Spleen (tissue), 13 donors: ENCODE measurements at places on chromosomes 16 and 17. TPM values are rescaled to one million over a fixed set of nuclear protein-coding genes. Genes with fewer than 3 reads are reported as not detected.

LCAT gene
- 28.5 TPM for total RNA-seq

- DNase-seq = no peak
Measured at GRCh38 chr17:43456661-43457361, 27.0 kb upstream of the DHX8 start.

DNA sequence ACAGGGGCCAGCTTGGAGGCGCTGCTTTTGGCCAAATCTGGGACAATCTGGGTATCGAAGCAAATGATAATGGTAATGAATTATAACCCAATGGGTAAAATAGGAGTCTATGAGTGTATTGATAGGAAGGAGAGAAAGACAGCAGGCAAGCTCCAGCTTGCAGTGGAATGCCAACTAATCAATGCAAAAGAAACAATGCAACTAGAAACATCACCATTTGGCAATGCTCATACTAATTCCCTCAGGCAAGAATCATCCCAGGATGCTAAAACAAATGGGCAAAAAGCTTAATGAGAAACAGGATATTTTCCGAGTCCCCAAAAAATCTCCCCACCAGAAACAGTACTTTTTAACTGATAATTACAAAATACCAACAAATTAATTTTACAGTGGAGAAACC, 64.7 kb downstream of the ADCY9 start:
- DNase-seq = no peak

- no peak for DNase-seq
Measured at GRCh38 chr16:75130150-75130771, 13.7 kb upstream of the LDHD start.

- no peak for DNase-seq
Measured at GRCh38 chr17:61160789-61161445, 238.7 kb upstream of the TBX2 start.

FN3K gene
- total RNA-seq = 8.1 TPM

GRCh38 chr17:33976831-33977230, 278.3 kb upstream of the CCL2 start:
- DNase-seq = no peak

- no peak for DNase-seq
Measured at GRCh38 chr17:82299452-82299851, 18.0 kb downstream of the CD7 start.

DNA sequence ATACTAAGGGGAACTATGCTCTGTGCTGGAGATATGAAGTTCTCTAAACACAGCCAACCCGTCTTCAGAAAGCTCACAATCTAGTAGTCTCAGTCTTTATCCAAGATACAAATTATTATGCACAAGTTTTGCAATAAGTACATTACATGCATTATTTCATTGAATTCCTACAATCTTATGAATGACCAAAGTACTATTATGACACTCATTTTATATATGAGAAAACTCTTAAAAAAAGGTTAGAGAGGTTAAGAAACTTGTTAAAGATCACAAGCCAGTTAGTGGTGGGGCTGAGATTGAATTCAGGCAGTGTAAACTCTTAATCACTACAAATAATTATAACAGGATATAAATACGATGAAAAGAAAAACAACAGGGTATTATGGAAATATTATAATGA, 4.7 kb upstream of the BRIP1 start:
- DNase-seq = no peak

- no peak for DNase-seq
Measured at GRCh38 chr17:48993951-48994350, 3.2 kb upstream of the IGF2BP1 start.

NPTX1 gene
- 7.3 TPM for total RNA-seq

SCNN1G gene
- total RNA-seq = not detected

DNA sequence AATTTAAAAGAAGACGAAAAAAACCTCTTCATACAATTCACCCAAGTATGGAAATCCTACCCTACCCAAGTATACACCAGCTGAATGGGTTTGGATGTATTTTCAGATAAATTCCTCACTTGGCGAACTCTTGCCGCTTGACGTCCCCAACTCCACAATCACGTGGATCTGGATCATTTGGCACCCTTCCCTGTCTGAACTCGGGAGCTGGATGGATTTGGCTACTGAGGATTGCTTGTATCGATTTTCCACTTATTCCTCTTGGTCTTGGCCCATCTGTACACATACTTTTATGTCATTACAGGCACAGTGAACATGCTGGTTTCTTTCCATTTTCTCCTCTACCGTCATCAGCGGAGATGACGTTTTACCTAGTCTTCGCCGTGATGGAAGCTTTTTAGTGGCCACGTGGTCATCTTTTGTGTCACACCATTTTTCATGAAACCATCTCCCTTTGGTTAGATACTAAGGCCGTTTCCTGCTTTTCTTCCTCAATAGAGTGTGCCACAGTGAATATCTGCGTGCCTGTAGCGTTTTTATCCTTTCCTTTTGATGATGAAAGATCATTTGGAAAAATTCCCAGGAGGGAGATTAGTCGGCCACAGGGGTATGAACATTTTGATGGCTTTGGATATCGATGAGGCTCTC, 47.1 kb downstream of the CMIP start:
- DNase-seq = no peak

- DNase-seq = no peak
Measured at GRCh38 chr16:24139282-24139681, 116.9 kb upstream of the CACNG3 start.

GRCh38 chr16:69773260-69773947, 11.3 kb downstream of the WWP2 start:
- DNase-seq = no peak

- DNase-seq = no peak
Measured at GRCh38 chr17:76565728-76566612, 19.7 kb downstream of the ST6GALNAC2 start.

DNA sequence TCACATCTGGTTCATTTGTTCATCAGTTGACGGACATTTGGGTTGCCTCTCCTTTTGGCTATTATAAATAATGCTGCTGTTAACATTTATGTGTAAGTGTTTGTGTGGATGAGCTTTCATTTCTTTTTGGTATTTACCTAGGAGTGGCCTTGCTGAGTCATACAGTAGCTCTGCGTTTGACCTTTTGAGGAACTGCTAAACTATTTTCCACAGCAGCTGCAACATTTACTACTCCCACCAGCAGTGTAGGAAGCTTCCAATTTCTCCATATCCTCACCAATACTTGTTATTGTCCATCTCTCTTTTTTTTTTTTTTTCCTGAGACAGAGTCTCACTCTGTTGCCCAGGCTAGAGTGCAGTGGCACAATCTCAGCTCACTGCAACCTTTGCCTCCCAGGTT, 20.7 kb upstream of the PLCG2 start:
- DNase-seq = no peak

- no peak for DNase-seq
Measured at GRCh38 chr17:58285422-58285810, 4.7 kb upstream of the MPO start.

WRAP53 gene
- total RNA-seq = 8.8 TPM

DNA sequence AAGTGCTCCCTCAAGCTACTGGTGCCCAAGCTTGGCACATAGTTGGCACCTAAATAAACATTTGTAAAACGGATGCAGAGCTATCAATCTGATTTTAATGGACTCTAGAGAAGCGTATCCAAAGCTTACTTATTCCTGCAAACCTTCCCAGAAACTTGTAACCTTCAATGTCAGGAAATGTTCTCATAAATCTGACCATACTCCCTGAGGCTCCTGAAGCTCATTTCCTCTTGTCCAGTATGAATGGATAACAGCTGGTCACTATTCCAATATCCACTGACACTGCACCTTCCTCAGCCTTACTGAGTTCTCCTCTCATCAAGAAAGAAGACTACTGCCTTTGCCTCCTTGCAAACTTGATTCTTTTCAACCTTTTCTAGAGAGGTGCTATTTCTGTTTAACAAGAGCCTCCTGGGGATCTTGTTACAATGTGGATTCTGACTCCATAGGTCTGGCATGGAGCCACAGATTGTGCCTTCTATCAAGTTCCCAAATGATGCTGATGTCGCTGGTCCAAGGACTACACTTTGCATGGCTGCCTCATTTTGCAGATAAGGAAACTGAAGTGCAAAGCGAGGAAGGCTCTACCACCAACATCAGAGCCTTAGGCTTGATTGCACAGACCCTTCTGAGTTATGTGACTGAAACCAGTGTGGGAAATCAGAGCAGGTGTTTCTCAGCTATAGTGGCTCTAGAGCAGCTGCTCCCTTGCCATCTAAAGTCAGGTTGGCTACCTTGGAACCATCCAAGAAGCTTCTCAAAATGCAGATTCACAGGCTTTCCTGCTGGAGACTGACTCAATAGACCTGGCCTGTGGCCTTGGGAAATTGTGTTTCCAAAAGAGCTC, 377.8 kb downstream of the SOX9 start:
- no peak for DNase-seq

GRCh38 chr17:60224064-60224463, 74.3 kb downstream of the CA4 start:
- no peak for DNase-seq

TK1 gene
- total RNA-seq = 18.7 TPM

DNA sequence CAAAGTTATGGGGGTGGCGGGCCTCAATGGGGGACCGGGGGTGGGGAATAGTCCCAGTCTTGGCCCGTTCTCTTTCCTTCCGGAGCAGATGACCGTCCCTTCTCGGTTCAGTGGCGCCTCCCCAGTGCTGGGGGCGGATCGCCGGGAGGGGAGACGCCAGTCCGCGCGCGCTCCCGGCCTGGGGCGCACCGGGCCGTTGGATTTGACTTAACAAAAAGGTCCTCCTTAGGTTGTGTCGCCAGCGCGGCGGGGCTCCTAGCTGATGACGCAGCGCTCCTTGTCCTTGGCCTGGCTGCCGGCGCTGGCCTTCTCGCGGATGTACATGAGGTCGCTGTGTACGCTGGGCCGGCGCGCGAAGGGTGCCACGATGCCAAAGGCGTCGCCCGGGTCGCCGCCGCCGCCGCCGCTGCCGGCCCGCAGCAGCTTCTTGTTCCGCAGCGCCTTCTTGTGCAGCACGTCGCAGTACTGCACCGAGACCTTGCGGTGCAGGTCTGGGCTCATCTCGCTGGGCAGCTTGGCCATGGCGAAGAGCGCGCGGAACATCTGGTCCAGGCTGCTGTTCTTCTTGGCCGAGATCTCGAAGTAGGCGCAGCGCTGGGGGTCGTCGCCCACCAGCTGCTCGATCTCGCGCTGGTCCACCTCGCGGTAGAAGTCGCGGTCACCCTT, 1.2 kb downstream of the RASD1 start:
- DNase-seq = peak; percentile 81

DNA sequence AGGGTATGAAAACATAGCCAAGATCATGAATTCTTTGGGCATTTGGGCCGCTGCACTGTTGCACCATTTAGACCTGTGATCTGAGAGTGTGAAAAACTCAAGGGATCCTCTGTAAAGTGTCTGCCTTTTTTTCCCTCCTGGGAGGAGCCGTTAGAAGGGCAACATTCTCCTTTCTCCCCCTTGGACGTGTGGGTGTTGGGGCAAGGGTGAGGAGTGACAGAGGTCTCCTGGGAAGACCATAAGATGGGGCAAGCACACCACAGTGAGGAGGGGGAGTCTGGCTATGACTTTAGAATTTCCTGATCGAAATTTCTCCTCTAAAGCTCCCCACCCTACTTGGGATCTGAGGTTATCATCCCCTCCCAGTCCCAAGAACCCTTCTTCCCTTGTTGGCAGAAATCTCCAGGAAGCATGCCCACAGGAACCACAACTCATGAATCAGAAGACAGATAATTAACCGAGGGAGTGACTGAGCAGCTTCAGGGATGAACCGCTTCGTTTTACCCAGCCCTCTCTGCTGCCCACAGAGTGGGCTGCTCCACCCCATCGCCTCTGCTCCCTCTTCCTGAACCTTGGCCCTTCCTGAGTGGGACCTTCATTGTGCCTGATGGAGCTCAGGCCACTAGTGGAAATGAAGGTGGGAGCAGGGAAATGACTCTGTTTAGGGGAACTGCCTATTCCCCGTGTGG, 4.2 kb downstream of the ITGB3 start:
- no peak for DNase-seq

DNA sequence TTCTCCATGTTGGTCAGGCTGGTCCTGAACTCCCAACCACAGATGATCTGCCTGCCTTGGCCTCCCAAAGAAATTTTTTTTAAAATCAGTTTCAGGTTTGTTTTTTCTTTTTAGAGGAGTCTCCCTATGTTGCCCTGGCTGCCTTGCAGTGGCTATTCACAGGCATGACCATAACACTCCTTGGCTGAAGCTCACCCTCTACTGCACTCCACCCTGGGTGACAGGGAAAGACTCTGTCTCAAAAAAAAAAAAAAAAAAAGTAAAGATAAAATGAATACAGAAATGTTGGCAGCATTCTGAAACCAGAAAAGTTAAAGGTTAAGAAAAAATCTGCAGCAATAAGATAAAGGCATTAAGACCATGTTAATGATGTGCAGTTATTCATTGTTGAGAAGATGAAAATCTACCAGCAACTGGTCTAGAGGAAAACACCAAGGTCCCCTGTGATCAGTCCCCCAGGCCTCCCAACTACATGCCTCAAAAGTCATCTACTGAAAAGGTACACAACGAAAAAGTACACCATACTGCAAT, 15.1 kb downstream of the YWHAE start:
- DNase-seq = no peak

GRCh38 chr17:36741019-36741902, 139.9 kb downstream of the MRM1 start:
- peak; percentile 34 for DNase-seq

DNA sequence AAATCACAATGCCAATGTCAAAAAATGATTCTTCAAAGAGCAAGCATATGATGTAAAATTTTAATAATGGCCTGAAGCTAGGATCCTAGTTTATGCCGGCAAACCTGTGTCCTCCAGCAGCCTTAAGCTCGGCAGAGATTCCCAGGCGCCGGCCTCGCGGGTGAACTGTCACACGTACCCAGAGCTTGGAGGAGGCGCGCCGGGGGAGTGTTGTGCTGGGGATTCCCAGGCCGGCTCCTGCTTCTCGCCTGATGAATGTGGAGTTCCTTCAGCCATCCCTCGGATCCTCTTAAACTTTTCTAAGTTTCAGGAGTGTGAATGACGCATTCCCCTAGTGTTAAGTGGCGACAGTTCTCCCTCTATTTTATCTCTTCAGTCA, 19.1 kb upstream of the NTN1 start:
- no peak for DNase-seq

DNA sequence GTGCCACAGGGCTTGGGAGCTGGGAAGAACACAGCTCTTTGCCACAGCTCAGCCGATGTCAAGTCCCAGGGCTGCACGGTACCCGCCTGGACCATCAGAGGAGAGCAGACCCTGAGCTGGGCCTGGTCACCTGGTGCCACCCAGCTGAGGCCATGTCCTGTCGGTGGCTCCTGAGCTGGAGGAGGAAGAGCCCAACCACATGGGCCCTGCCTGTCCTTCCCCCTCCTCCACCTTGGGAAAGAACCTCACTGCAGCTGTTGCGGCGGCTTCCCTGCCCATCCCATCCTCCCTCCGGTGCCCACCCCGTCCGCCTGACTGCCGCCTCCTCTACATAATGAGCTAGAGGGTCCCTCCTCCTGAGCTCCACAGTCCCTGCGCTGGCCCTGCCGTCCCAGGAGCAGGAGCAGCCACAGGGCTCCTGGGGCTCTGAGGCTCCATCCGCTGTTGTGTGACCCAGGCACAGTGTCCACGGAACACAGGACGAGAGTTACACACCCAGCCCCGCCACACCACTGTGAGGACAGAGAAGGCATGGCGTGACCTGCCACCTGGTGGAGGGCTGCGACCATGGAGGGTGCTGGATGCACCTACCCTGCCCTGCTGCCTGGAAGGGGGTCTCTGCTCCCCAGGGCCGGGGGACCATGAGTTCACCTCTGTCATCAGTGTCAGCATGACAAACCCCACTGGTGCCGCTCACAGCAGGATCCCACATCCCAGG, 21.4 kb upstream of the CHMP6 start:
- DNase-seq = peak; percentile 89

CCDC78 gene
- 6.4 TPM for total RNA-seq
